Cardiac fibroblast (primary cell): ENCODE measurements at places on chromosomes 2 and 18.

- peak; percentile 65 for DNase-seq
Measured at GRCh38 chr2:222912117-222912516, 51.3 kb downstream of the ACSL3 start.

GRCh38 chr2:230863031-230863430, 1.7 kb upstream of the ITM2C start:
- no peak for DNase-seq

GRCh38 chr2:88239781-88240180, 69.6 kb downstream of the THNSL2 start:
- no peak for DNase-seq

- DNase-seq = no peak
Measured at GRCh38 chr2:219358170-219359075, 25.9 kb upstream of the RESP18 start.

GRCh38 chr2:41872646-41873045, 175.2 kb upstream of the PKDCC start:
- DNase-seq = peak; percentile 61

DNA sequence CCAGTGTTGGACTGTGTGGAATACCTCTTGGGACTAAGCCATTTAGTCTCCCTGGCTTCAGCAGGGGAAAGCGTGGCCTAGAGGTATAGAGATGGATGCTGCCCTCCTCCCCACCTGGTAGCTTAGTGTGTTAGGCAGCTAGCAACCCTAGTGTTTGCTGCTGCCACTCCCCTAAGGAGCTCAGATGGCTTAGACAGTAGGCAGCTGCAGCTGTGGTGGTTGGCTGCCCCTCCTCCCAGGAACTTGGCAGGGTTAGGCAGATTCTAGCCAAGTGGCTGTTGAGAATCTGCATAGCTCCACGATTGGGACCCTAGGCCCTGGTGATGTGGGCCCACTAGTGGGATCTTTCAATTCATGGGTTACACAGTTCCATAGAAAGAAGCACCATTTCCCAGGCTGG, 550.4 kb upstream of the CHAC2 start:
- DNase-seq = no peak

DNA sequence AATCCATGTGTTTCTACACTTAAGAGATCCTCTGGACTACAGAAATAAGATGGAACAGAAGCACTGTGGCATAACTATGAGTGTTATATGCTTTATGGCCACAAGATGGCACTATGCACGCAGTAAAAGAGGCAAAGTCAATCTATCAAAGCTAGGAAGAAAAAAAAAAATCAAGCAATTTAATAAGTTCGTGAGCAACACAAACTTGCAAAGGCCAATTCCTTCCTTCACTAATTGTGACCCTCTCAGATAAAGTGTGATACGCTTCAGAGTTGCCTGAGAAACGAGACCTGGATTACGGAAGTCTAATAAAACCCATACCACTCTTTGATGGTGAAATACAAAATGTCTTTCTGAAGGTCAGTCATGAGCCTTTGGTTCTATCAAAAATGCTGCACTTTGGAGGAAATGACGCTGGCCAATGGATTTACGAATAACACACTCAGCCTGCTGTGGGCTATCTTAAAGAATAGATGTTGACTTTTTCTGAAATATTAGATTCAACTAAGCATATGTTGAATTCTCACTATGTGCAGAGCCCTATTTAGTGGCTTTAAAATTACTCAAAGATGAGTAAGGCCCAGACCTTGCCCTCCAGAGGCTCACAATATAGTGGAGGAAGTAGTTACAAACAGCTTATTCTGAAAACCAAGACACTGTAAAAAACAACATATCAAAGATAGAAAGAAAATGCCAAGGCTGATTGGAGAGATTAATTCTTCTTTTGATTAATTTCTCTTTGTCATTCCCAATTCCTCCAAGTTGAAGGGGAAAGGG, 35.5 kb upstream of the TTR start:
- DNase-seq = peak; percentile 85

- no peak for DNase-seq
Measured at GRCh38 chr18:42530276-42530675, 575.2 kb downstream of the PIK3C3 start.

DNA sequence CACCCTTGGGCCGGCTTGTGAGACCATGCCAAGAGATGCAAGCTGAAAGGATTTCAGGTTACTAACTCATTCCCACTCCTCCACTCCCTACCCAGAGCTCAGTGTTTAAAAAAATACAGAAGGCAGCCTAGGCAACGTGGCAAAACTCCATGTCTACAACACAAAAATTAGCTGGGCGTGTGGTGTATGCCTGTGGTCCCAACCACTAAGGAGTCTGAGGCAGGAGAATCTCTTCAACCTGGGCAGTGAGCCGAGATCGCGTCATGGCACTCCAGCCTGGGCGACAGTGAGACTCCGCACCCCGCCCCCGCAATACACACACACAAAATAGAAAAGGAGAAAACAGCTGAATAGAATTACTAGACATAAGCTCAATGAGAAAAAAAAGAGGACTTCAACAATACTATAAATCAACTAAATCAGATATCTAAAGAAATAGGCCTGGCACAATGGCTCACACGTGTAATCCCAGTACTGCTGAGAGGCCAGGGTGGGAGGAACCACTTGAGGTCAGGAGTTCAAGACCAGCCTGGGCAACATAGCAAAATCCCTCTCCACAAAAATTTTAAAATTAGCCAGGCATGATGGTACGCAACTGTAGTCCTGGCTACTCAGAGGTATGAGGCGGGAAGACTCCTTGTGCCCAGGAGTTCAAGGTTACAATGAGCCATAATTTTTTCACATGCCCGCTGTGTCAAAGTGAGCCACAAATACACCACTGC, 10.1 kb downstream of the IWS1 start:
- peak; percentile 85 for DNase-seq

GRCh38 chr2:8840475-8841091, 3.2 kb upstream of the KIDINS220 start:
- DNase-seq = no peak

- DNase-seq = no peak
Measured at GRCh38 chr2:25341011-25341727, 556 bp downstream of the DNMT3A start.

DNA sequence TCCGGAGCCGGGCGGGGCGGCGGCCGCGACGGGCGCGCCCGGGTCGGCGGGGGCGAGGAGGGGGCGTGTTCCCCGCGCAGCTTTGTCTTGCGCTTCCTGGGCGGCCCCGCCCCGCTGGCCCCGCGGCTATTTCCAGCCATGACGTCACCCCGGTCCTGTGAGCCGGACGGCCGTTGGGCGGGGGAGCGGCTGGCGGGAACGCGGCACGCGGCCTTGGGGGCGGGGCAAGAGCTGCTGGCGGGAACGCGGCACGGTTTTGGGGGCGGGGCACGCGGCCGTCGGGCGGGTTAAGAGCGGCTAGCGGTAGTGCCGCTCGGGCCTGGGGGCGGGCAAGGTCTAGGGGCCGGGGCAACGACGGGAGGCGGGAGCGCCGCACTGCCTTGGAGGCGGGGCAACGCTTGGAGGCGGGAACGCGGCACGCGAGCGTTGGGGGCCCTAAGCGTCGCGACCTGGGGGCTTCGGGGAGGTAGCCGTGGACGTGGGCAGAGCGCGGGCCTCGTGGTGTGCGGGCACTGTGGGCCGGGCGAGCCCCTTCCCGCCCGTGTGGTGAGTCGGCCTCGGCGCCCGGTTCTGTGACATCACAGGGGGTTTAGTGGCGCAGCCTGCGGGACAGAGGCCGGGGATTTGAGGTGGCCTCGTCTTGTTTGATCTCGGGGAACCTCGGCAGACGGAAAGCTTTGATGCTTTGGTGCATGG, 704 bp downstream of the KLF11 start:
- peak; percentile 98 for DNase-seq

DNA sequence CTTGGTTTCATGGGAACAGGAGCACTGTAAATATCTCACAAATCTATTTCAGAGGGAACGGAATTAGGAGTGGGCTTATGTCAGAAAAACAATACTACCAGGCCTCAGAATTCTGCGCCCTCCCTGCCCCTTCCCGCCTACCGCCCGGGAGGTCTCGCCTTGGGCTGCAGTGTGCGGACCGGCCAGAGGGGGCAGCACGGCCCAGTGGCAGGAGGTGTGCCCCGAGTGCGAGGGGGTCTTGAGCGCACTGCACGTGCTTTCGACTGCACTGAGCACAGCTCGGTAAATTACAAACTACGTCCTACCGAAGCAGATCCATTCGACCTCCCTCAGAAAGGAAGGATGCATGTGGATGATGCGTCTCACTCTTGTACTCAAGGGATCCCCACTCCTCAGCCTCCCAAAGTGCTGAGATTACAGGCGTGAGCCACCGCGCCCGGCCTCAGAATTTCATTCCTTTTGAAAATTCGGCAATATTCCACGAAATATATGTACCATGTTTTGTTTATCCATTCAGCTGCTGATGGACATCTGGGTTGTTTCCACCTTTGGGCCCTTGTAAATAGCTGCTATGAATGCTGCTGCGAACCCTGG, 297.0 kb downstream of the BCL2 start:
- DNase-seq = no peak

GRCh38 chr18:63544017-63544416, 1.8 kb downstream of the SERPINB12 start:
- no peak for DNase-seq

DNA sequence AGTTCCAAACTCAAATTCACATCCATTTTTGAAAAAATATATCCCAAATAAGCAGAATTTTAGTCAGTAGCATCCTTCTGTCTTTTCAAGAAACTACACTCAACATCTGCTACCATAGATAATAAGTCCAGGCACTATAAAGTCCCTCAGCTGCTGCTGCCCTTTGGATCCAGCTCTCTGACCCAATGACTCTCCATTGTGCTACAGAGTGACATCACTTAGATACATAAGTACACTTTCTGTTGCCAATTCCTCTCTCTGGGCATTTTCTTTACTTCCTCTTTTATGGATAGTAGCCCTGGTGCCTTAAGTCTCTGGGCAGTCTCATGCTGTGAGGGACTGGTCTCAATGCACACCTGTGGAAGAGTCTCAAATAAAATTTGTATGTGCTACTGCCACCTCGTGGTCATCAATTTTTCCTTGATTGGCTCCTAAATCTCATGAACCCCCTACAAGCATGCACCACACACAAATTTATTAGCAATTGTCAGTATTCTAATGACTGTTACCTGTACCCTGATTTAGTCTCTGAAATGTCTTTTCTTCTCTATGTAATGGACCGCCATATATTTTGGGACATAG, 219.2 kb downstream of the LRP1B start:
- peak; percentile 26 for DNase-seq

- DNase-seq = peak; percentile 47
Measured at GRCh38 chr2:36706021-36706876, 9.7 kb downstream of the VIT start.

DNA sequence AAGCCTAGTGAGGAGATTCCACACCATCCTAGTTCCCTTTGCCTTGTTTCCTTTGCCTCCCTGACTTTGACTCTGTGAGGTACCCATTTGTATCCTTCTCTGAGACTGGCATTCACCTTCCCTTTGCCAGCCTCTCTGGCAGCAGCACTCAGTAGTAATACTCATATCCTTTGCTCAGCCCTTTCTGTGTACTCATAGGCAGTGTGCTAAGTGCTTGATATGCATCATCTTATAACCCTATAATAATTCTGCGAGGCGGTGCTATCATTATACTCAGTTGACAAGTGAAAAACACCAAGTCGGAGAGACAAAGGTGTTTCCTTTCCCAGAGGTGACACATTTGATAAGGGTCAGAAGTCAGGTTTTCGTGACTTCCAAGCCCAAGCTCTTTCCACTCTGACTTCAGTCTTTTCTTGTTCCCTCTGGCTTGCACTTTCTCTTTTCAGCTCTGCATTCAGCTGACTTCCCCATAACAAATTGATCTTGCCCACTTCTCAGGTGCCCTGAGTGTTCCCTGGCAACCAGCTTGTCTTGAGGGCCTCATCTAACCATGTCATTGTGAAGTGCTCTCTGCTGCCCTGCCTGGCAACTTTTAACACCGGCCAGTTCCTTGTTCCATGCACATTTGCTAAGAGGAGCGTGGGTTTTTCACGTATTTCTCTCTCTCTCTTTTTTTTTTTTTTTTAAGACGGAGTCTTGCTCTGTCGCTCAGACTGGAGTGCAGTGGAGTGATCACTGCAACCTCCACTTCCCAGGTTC, 94.5 kb upstream of the UPP2 start:
- DNase-seq = no peak

GRCh38 chr2:55054106-55054875, 4.0 kb upstream of the RTN4 start:
- DNase-seq = no peak

DNA sequence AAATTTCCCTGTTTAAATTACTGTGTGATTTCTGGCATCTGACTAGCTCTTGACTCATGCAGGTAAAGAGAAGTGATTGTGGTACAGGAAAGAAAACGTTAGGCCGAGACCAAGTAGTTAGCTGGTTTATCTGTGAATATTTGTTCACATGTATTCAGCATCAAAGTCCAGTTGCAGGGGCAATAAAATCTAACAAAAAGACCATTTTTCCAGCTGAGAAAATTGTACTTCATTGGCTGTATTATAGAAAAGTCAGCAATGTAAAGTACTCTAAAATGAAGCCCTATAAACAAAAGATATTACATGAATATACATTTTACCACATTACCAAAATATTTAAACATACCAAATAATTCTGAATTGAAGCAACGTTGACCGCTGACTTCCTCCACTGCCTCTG, 88.3 kb downstream of the NBAS start:
- no peak for DNase-seq

GRCh38 chr2:207412787-207413310, 116.9 kb upstream of the CREB1 start:
- DNase-seq = no peak

DNA sequence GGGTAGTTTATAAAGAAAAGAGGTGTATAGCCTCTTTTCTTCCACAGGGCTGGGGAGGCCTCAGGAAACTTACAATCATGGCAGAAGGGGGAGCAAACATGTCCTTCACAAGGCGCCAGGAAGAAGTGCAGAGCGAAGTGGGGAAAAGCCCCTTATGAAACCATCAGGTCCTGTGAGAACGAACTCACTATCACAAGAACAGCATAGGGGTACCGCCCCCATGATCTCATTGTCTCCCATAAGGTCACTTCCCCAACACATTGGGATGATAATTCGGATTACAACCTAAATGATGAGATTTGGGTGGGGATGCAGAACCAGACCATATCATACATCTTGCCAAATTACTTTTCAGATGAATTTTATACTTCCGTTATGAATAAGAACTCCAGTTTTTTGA, 32.4 kb downstream of the RALB start:
- no peak for DNase-seq

- no peak for DNase-seq
Measured at GRCh38 chr2:206011795-206012194, 74.2 kb downstream of the INO80D start.

DNA sequence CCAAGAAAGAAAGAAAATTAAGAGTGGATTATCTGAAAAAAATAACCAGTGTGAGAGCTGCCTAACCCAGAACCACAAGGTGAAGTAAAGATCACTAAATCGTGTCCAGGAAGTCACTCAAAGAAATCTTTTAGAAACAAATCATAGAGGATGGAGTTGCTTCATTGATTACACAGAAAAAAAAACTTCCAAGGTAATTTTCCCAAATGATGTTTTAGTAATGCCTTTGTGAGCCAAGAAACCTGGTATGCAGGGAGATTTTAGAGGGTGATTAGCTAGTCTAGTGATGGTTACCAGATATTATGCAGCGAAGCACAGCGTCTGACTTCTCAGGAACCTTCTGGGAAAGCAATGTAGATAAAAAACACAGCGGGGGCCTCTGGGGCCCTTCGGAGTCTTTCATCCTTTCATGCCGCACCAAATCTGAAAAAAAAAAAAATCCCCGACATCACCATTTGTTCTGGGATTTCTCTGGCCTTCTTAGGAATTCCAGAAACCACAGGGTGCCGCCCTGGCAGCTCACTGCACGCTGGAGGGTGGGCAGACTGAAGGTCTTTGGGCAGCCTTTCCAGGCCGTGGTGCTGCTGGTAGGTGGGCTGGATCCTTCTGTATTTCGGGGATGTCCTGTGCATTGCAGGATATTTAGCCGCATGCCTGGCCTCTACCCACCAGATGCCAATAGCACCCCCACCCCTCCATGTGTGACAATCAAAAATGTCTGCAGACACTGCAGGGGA, 17.3 kb downstream of the ALPK2 start:
- peak; percentile 20 for DNase-seq
